ENCODE measurements at places on chromosomes 12 and 14.

DNA sequence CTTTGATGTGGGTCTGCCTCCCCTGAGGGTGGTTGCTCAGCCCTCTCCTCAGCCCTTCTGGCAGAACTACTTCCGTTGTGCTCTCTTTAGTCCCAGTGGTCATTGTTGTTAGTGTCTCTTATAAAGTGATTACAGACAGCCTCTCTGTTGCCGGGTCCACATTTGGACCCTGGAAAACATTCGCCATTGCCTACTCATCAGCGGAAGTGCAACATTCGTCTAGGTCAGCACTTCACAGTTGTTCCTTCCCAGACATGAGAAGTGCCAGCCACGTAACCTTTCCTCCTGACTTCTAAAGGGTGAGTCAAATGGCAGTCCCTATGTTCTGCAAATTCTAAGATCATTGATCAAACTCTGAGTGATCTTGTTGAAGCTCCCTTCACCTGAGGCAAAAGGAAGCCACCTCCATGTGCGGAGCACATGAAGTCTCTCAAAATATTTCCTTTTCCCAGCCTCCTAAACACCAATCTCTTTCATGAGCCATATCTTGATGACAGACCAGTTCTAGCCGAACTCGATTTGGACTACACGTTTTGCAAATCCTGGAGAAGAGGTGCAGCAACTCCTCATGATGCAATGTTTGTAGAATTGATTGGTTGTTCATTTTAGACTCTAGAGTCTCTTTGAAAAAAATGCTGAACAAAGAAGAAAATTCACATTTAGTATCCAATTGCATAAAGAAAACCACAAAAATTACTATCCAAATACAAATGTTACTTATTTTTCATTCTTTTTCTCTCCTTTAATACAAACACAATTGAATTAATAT, 163.8 kb downstream of the RPL10L start:
- DNase-seq = no peak

GRCh38 chr14:36162267-36162666, 14.3 kb downstream of the PTCSC3 start:
- DNase-seq = no peak

GRCh38 chr14:75437201-75438143, 9.7 kb downstream of the JDP2 start:
- no peak for DNase-seq

DNA sequence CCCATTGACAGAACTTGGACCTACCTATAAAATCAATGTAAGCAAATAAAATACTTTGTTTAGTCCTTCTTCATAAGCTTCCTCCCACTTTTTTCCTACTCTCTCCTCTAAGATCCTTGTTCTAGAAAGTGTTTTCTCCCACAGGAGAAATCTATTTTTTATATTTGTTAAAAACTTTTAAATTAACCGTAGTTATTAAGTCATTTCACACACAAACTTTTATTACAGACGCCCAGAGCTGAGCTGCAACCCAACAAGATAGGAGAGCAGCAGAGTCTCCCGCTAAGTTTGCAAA, 27.7 kb downstream of the DAD1 start:
- no peak for DNase-seq

DNA sequence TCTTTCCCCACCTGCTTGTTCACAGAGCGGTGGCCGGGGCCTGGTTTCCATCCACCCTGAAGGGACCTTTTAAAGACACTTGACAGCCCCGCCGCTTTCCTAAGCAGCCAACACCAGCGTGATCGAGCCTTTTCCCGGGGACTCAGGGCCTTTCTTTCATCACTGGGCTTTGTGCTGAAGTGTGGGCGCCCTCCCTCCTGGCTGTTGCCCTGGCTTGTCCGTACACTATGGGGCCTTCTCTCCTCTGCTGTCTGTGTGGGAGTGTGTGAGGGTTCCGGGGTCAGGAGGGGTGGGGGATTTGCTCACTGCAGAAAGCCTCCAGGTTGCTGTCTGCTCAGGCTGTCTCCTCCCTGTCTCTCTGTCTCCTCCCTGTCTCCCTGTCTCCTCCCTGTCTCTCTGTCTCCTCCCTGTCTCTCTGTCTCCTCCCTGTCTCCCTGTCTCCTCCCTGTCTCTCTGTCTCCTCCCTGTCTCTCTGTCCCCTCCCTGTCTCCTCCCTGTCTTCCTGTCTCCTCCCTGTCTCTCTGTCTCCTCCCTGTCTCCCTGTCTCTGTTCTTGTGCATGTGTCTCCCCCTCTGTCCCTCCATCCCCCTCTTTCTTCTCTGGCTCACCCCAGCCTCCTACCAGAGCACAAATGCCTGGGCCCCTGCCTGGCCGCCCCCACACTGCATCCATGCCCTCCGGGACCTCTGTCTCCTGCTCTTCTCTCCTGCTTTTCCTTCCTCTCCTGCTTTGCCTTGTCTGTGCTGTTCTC, 64.7 kb downstream of the CCDC92 start:
- DNase-seq = no peak

GRCh38 chr14:59912443-59912842, 7.5 kb upstream of the LRRC9 start:
- DNase-seq = no peak

- no peak for DNase-seq
Observed at GRCh38 chr12:48216785-48217184, 13.7 kb upstream of the OR10AD1 start.

DNA sequence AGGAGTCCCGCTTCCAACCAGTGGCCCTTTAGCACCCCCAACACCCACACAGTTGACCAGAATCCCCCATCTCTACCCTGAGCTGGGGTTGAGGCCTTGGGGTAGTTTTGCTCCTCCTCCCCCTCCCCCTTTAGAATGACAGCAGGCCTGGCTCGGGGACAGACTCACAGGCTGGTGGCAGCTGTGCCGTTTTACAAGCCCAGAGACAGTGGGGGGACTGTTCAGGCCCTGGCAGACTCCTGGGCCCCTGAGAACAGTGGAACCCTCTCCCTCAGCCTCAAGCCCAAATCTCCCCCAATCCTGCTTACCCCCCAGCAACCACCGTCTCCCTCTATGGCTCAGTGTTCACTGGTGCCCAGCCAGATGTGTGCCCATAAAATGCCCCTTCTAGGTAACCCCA, 10.1 kb downstream of the TMEM119 start:
- no peak for DNase-seq

- no peak for DNase-seq
Observed at GRCh38 chr12:71164166-71164565, 6.4 kb upstream of the TSPAN8 start.

- no peak for DNase-seq
Observed at GRCh38 chr14:106789318-106789717, 1262.9 kb downstream of the TMEM121 start.

DNA sequence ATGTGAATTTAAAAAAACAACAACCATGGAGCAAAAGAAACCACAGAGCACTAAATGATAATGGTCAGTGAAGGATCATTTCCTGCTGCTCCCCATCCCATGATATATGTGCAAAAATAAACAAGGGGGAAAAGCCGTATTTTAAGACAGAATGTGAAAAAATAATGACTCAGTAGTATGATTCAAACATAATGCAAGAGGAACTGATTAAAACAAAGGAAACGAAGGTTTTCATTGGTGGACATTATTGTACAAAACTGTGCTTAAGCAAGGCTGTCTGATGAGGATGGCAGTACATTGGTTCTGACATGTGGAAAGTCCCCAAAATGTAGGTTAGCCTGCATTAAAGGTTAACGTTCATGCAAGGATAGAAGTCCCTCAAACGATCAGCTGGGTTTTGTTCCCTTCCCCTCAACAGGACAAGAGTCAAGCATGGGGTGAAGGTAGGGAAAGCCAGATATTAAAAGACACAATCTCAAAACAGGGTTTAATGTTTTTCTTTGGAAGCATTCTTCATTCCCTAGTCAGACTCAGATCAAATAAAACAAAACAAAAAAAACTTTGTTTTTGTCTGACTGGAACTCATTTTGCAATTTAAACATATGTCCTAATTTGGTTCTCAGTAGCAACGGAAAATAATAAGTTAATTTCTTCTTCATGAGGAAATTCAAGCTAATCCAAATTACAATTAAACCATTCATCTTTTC, 26.3 kb upstream of the PTGDR start:
- DNase-seq = no peak

DNA sequence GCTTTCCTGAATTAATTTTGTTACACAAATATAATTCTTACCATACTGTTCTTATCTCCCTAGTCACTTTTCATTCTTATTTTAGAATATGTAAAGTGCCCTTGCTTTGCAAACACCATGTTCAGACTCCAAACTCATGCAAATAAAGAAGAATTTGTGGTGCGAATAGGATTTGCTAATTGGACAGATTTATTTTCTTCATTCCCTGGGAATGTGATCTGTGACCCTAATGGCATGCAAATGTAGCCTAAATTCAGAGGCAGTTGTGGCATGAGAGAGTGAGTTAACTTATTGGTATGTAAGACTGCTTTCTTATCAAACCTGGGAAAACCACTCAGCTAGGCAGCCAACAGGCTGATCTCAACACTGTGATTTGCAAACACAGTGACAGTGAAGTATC, 10.0 kb downstream of the CAPZA3 start:
- no peak for DNase-seq

GRCh38 chr12:32455607-32456071, 56.3 kb downstream of the FGD4 start:
- DNase-seq = no peak

GRCh38 chr12:66744956-66745383, 66.1 kb upstream of the GRIP1 start:
- no peak for DNase-seq

DNA sequence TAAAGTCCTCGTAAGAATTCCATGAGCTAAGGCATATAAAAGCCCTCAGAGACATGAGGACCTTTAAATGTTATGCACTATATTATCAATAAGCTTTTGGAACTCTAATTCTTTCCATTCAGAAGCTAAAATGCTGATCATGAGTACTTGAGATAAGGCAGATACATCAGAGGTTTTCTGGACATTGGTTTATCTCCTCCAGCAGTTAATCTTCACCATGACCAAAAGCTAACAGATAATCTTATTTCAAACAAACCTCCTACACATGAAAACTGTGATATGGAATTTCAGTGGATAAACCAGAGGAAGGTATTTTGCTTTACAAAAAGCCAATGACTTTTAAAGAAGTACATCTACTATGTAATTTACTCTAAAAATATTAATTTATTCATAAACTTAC, 97.9 kb upstream of the BBS10 start:
- DNase-seq = no peak

- no peak for DNase-seq
Observed at GRCh38 chr12:25051171-25051570, 102.3 kb upstream of the BCAT1 start.

DNA sequence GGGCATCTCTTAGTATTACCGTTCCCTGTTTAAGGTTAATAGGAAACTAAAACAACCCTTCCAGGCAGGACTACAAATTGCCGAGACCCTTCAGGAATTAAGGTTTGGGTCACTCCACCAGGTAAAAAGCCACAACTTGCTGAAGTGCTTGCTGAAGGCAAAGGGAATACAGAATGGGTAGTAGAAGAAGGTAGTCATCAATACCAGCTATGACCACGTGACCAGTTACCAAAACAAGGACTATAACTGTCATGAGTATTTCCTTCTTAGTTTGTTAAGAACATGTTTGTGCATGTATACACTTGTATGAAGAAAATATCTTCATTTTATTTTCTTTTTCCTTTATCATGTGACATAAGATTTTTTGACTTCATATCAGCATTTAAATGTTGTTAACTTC, 578.7 kb upstream of the FBXO33 start:
- no peak for DNase-seq

- no peak for DNase-seq
Observed at GRCh38 chr12:92502417-92503028, 200.3 kb upstream of the PLEKHG7 start.

- no peak for DNase-seq
Observed at GRCh38 chr12:108611884-108612415, 14.1 kb upstream of the TMEM119 start.

- DNase-seq = no peak
Observed at GRCh38 chr14:95507174-95507573, 9.3 kb downstream of the SYNE3 start.

- DNase-seq = no peak
Observed at GRCh38 chr12:73225371-73225937, 953.3 kb downstream of the TRHDE start.

DNA sequence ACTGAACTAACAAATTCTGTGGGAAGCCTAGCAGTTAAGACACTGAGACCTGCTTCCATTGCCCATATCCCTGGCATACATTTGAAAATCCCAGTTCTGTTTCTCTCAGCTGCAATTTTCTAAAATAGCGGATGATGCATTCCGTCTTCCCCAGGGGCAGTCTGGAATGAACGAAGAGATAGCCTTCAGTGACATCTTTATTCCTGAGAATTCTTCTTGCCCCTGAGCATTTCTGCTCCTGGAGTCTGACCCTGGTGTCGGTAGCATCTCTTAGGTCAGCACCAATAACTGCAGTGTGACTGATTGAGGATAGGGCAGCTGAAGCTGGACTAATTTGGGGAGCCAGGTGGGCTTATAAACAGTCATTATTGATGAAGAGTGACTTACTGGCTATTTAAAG, 552.5 kb downstream of the DIO2 start:
- no peak for DNase-seq

GRCh38 chr12:62466018-62466593, 520 bp upstream of the MON2 start:
- DNase-seq = no peak

DNA sequence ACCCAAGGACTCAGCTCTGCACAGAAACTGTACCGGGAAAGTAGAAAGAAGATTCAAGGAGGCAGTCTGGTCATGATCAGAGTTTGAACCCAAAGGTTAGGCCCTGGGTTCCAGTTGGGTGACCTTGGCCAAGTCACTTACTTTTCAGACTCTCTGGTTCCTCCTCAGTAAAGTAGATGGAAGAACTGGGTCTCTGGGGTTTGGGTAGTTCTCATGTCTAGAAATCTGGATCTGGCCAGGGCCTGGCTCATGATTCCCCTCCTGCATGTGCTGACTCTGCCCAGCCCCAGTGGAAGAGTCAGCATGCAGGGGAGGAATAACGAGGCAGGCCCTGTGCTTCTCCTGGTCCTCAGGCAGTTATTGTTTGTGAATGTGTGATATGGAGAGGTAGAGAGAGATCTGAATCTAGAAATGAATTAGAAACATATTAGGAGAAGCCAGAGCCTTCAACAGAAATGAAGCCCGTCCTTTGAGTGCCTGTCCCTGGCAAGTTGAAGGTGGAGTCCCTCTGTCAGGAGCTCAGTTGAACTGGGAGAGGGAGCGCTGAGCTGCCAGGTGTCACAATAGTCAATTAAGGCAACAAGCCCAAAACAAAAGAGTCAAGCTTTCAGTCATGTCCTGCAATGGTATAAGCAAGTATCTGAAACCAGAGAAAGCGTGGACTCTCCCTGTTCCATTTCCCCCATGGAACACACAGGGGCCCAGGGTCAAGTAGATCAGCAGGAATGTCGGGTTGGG, 131.3 kb upstream of the HIF1A start:
- no peak for DNase-seq

GRCh38 chr14:101347893-101348777, 213.2 kb upstream of the DIO3 start:
- DNase-seq = no peak

- no peak for DNase-seq
Observed at GRCh38 chr14:68790644-68791077, 2.2 kb downstream of the ZFP36L1 start.

Data from stimulated activated CD4-positive, alpha-beta T cell treated with anti-CD3 and anti-CD28 coated beads, TNF-alpha, amount 100 ng/mL, for 48 hours (primary cell).